AG04450 (cell line): ENCODE measurements at places on chromosomes 11 and 22. TPM values are rescaled to one million over a fixed set of nuclear protein-coding genes. Genes with fewer than 3 reads are reported as not detected.

GRCh38 chr11:20050551-20051333 is 109.5 kb downstream of the DBX1 start:
- no peak for DNase-seq

DNA sequence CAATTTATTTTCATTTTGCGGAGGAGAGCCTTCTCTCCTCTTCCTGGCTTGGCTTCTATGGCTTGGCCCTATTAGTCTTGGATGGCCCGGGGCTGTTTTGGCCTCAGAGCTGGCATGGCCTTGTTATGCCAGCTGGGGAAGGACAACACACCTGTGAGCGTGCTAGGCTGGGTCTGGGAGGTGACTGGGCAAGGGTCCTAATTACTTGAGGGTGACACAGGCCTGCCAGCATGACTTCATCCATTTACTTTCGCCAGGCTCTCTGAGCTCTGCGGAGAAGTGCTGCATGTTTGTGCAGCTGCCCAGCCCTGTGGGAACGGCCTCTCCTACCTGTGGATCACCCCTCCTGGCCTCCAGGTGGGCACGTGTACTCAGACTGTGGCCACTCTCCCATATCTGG is 153.6 kb downstream of the SNX19 start:
- no peak for DNase-seq

GRCh38 chr11:28483072-28483867 is 375.1 kb downstream of the METTL15 start:
- no peak for DNase-seq

PTPN5 gene
- polyA plus RNA-seq: not detected in 2 replicates

DNA sequence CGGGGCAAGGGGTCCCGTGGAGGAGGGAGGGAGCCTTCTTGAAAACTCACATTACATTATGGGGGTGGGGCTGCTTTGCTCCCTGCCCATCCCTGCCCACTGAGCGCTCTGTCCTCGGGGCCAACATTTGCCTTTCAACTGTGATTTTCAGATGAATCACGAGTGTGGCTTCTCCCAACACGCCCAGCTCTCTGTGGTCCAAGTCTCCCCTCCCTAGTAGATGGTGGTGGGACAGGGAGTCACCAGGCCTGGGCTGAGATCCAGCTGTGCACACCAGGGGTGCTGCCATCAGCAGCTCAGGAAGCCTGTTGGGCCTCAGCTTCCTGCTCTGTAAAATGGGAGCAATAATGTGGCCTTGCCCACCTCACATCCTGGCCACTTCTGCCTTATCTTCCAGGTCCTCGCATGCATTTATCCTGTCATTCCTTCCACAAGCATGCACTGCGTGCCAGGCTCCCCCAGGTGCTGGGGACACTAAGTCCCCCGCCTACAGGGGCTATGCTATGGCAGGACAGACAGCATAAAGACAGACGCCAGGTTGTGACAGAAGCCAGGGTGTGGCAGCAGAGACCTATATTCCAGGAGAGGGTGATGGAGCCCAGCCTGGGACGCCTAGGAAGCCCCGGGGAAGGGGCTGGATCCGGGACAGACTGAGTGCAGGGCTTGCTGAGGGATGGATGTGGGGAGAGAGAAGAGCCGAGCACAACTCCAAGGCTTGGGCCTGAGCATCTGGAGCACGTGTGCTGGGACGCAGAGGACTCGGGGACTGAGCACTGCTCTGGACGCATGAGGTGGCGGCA is 30.5 kb downstream of the NFAM1 start:
- DNase-seq: no peak
